ENCODE measurements at places on chromosomes 2 and 18.

- DNase-seq: peak; percentile 42
These were observed 7.8 kb upstream of the OR6B3 start for GRCh38 chr2:240060977-240061591.

- no peak for DNase-seq
These were observed 25.2 kb downstream of the FAM228A start for GRCh38 chr2:24199968-24200590.

DNA sequence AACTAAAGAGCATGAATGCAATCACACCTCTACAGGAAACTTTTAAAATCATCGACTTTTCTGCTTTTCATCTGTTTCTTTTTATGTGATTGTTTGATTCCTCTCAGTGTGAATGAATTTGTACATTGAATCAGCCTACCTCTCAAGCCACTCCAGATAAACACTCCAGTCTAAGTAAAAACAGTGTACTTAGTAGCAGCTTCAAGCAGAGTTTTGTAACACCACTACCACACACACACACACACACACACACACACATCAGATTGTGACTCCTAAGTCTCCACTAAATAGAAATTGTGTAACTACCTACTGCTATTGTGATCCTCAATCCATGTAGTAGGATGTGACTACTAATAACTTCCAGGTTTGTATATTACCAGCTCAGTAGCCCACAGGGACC, 65.3 kb upstream of the EPB41L5 start:
- no peak for DNase-seq

- no peak for DNase-seq
These were observed 169.9 kb downstream of the FAM210A start for GRCh38 chr18:13556502-13556901.

DNA sequence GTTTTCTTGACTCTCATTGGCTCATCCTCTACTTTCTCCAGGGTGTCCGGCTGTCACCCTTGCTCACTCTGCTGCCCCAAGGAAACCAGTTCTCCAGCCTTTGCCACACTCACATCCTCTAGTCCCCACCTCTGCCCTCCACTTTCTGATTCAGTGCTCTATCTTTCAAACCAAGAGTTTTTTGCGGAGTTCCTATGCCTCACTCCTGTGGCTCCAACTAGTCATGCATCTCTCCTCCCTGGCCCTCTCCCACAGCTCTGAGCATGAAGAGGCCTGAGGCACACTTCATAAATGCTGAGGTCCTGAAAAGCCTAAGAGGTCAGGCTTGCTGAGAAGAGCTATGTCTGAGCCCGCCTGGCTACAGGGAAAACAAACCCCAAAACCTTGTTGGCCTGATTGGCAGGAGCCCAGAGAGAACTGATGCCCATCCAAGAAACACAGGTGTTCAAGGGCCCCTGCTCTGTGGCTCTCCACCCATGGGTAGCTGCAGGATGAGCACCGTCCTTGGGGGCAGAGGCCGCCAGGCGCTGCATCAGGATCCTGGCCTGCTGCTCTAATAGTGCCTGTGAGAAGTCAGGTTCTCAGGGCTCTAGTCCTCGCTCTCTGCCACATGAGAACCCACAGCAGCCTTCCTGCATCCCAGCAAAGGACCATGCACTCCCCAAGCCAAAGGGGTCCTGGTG, 42.1 kb downstream of the HS1BP3 start:
- DNase-seq: no peak

DNA sequence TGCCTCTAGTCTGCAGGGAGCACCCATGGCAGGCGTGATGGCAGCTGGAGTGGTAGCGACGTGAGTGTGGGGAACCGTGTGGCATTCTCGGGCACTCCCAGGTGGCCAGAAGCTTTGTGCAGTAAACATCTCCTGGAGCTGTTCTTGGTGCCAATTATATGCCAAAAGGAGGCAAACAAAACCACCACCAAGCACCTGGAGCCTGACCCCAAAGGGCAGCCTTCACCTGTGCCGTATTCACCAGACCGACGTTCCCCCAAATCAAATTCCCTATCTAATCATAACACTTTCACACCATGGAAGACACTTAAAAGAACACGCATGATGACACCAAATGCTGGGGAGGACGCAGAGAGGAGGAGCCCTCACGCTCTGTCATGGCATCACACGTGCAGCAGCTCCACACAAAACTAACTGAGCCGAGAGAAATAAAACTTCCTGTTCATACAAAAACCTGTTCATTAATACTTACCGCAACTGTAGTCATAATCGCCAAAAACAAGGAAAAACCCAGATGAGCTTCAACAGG, 123.6 kb downstream of the EIPR1 start:
- DNase-seq: no peak

DNA sequence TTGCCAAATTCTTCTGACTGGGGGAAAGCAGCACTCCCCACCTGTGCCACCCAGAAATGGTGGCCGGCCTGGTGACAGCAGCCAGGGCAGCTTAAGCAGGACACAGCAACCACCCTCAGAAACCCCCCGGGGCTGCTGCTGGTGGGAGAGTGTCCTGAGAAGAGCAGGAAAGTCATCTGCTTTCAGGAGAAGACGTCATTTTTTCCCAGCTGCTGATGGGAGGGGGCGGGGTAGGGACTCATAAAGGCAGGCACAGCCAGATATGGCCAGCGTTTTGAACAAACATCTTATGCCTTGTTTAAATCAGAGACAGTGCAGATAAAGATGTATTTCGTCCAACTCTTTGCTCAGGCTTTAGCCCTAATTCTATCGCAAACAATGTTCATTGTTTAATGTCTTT, 139.5 kb downstream of the LRRC30 start:
- peak; percentile 43 for DNase-seq

GRCh38 chr2:14602309-14602708, 30.2 kb upstream of the LRATD1 start:
- DNase-seq: no peak

GRCh38 chr2:6574121-6574520, 291.6 kb downstream of the CMPK2 start:
- no peak for DNase-seq

- peak; percentile 47 for DNase-seq
These were observed 39.4 kb downstream of the BMP10 start for GRCh38 chr2:68831686-68832232.

DNA sequence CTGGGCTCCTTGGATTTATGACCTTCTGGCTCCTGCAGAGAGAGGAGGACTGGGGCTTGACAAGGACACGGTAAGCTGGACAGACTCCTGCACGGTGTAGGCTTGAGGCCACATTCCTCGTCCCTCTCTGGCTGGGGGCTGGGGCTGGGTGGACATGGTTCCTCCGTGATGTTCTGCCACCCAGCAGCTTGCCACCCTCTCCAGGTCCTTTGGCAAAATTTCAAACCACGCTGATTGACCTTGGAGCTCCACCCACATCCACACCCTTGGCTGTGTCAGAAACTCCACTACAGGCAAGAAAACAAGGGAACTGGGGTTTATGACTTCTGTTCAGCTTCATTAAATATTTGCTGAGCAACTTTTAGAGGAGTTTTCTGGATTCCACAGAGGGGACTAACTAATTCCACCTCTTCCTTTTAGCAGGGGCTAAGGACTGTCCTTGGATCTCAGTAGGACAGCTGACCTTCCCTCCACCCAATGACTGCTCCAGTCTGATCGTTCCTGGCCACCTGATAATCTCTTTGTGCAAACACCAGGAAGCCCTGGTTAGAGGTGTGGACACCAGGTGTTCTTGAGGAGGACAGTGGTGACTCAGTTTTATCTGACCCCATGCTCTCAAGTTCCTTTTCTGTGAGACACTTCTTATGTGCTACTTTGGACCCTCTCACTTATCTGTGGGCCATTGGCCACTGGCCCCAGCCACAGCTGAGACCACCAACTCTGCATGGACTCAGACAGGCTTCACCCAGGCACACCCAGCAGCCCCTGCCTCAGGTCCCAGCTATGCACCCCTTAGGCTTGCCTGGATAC, 29.3 kb downstream of the GPR55 start:
- DNase-seq: peak; percentile 4

GRCh38 chr2:28997847-28998735, 17.0 kb downstream of the TOGARAM2 start:
- no peak for DNase-seq

GRCh38 chr2:200119236-200119635, 163.9 kb downstream of the MAIP1 start:
- DNase-seq: no peak

DNA sequence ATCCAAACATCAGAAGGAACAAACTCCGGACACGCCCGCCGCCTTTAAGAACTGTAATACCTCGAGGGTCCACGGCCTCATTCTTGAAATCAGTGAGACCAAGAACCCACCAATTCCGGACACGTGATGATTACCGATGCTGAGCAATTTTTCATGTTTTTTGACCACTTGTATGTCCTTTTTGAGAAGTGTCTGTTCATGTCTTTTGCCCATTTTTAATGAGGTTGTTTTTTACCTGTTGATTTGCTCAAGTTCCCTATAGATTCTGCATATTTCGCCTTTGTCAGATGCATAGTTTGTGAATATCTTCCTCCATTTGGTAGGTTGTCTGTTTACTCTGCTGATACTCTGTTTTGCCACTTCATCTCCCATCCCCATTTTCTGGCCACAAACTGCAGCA, 150.4 kb downstream of the IRS1 start:
- no peak for DNase-seq

- no peak for DNase-seq
These were observed 71.2 kb downstream of the BCL2L11 start for GRCh38 chr2:111191877-111192276.

DNA sequence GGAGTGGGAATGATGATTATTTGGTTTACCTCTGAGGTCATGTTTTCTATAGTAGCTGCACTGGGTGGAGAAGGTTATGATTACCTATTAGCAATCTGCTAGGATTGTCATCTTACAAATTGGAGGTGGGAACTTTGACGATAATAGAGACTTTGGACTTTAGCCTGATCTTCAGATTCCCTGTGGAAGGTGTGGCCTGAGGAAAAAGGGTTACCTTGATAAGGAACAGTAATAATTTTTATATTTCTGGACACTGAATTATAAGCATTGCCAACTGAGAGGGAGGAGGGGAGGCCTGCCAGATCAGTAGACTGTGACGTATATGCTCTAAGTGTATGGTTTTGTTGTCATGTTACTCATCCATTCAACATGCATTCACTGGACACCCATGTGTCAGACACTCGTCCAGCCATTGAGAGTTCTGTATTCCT, 183.4 kb upstream of the FOSL2 start:
- no peak for DNase-seq

- no peak for DNase-seq
These were observed 64.1 kb upstream of the LCLAT1 start for GRCh38 chr2:30382995-30383394.

DNA sequence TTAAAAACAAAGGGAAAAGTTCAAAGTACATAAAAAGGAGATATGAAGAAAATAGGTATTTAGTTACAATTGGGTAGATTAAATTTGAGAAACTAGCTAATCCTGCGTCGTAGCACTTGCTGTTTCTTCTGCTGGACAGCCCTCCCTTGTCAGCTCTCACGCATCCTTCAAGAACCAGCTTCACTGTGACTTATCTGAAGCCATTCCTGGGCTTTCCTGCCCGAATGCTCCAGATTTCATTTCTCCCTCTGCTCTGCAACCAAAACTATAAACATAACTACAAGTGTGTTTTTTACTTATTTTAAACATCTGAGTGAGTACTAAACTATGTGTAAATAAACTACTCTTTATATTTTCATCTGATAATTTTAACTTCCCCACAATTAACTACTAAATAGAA, 149.2 kb downstream of the MTCL1 start:
- DNase-seq: no peak

- DNase-seq: no peak
These were observed 69.7 kb upstream of the FOSL2 start for GRCh38 chr2:28322981-28323396.

DNA sequence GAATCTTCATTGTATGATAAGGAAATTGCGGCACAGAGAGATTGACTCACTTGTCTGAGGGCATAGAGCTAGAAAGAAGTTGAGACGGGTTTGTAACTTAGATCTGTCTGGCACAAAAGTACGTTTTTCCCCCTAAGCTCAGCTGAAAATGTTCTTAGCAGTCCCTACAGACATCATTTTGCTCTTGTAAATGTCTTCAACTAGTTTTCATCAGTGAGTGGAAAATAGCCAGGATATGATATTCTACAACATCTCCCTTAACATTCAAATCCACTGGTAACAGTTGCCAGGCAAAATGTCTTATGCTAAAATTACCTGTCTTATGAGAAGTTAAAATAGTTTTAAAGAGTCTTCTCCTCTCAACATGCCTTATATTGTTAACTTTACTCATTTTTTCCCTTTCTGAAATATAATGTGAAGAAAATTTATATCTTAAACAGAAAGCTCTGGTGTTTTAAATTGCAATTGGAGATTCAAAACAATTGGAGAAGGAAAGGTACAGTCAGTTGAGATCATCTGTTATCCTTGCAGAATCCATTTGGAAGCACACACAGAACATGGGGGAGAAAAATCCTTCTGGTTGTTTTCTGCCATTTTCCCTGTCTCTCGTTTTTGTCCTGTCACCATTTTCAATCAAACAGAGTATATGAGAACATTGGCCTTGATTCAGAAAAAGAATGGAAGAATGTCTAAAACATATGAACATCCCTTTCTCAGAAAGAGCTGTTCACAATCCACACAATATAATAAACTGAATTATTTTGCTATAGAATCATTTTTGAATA, 255.0 kb downstream of the TRIB2 start:
- no peak for DNase-seq

- no peak for DNase-seq
These were observed 16.1 kb downstream of the PPP3R1 start for GRCh38 chr2:68236103-68236734.

DNA sequence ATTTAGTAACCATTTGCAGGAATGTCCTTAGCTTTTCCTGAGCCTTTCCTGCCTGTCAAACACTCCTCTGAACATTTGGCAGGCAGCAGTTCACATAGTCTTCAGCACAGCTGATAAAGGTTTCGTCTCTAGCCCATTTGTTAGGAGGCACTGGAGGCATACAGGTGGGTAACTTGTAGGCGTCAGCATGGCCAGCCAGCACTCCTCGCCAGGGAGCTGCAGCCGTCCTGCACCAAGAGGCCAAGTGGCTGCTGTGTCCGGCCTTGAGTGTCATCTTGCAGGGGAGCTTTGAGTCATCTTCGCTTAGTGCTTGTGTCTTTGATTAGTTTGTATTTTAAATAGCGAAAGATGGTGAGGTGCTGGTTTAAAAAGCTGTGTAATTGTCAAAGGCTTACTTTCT, 120.3 kb upstream of the NFATC1 start:
- no peak for DNase-seq

DNA sequence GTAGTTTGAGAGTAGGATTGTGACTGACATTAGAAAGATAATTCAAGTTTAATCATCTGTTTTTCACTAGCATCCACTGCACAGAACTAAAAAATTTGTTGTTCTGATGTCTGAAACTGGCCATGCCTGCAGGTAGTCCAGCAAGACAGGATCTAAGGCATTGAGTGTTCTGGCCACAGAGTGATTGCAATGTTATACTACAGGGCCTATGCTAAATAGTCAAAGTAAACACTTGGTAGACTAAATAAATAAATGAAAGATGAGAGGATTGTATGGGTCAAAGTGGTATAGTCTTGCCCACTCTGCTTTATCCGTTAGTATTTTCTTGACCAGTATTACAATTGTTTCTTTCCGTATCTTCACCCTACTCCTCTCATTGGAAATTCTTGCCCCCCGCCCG, 27.6 kb upstream of the FANCL start:
- no peak for DNase-seq

Measured in femur (tissue), 1 donor.